ENCODE measurements at places on chromosomes 16 and 17.

DNA sequence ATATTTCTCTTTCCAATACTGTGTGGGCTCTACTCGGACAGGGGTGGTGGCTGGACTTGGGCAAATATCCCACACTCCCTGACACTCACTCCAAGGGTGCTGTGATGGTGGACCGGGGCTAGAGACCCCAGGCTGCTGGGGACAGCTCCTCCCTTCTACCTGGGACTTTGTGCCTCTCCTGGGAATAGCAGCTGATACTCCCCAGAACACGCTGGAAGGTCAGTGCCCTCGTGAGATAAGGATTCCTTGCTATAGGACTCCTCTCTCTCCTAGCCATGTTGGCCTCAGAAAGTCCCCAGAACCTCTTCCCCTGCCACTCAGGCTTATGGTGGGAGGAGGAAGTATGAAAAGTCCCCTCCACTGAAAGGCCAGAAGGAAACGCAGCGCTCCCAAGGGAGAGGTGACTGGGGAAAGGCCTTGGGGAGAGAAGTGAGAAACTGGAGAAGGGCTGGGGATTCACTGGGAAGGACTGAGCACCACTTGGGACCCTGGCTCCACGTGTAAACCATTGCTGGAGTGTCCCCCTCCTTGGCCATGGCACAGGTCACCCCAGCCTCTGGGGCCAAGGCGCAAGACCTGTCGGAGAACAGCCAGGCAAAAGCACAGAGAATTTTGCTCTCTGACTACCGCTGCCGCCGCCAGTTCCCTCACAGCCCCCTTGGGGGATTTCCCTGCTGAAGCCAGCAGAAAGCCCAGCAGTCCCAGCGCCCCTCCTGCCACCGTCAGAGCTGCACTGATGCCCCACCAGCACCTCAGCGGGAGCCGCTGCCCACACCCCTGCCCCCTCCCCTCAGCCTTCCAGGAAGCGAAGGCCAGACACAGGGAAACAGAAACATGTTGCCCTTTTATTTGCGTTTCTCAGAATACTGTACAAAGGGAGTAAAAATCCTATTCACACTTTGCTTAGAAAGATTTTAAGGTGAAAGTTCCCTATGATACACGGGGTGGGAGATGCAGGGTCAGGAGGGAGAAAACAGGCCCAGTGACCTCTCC lies 2.1 kb upstream of the GSDMB start:
- DNase-seq, result no peak

DNA sequence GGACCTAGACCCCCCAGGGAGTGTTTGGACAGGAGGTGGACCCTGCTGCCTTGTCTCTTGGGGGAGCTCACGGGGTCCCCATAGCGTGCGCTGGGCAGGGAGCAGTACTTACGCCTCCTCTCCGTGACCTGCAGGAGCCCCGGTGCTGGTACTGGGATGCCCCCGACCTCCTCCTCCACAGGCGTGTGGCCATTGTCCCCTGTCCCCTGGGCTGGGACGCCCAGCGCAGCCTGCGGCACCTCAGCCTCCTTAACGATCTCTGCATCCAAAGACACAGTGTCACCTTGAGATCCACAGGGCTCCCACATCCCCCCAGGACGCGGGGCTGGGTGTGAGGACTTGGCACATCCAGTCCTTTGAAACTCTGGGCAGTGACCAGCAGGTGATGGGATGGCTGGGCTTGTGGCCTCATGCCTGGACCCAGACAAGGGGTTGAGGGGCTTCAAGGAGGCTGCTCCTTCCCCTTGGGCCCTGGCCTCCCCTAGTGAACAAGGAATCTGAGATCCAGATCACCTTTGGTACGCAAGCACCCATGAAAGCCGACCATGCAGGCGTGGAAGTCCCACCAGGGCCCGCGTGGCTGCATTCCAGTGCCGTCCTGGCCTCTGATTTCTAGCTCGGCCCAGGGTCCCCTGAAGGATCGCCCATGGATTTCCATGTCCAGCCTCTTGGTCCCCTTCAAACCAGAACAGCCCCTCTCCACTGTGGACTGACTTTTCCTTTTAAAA lies 9.9 kb downstream of the DBNDD1 start:
- DNase-seq, result no peak

DNA sequence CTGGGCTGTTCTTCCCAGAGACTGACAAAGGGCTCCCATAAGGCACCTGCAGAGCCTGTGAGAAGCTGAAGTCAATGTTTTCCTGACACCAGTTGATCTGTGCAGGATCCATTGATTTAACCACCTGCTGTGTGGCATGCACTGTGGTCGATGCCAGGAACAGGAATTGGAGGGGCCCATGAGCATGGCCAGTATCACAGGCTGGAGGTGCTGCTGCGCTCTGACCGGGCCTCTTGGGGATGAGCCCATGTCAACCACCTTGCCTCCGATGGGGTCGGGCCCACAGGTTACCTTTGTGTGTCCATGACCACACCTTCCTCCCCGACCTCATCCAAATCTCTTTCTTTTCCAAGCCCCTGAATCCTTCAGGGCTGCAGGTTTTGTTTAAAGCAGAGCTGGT lies 18.2 kb upstream of the STH start:
- DNase-seq, result no peak

DNA sequence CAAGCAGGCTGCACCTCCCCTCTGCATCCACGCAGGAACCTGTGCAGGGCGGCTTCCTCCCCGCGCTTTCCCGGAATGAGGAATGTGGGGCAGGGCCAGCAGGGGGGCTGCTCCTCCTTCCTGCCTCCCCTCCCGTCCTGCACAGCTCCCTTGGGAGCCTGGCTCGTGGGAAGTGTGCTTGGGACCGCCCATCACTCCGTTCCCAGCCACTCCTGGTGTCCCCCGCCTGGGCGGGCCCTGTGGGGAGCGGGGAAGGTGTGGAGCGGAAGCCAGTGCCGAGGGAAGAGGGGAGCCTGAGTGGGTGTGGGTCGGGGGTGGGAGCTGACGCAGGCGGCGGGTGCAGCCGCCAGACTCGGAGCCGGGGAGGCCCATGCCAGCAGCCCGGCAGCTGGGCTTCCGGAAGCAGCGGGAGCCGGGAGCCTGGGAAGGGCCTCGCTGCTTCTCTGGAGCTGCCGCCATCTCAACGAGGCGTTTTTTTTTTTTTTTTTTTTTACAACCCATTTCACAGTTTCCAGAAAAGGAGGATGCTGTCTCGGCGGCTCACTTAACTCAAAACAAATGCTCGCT lies 24.1 kb downstream of the BAHCC1 start:
- peak; percentile 80 for DNase-seq

GRCh38 chr16:84214451-84215066 lies 23.6 kb downstream of the ADAD2 start:
- DNase-seq, result no peak

DNA sequence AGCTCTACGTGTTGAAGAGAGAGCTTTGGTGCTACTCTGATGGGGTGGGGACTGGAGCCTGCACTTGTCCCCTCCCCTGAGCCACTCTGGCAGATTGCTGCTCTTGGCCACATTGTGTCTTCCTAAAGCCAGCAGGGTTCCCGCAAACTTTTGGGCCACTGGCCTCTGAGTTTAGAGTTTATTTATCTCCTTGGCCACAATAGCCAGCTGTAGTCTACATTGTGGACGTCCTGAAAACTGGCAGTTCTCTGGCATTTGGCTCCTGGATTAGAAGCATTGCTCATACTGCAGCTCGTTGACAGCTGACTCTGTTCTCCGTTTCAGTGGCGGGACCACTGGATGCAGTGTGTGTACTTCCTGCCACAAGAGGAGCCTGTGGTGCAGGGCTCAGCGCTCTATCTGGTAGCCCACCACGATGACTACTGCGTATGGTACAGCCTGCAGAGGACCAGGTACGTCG lies 34.6 kb downstream of the PRMT7 start:
- DNase-seq, result no peak

DNA sequence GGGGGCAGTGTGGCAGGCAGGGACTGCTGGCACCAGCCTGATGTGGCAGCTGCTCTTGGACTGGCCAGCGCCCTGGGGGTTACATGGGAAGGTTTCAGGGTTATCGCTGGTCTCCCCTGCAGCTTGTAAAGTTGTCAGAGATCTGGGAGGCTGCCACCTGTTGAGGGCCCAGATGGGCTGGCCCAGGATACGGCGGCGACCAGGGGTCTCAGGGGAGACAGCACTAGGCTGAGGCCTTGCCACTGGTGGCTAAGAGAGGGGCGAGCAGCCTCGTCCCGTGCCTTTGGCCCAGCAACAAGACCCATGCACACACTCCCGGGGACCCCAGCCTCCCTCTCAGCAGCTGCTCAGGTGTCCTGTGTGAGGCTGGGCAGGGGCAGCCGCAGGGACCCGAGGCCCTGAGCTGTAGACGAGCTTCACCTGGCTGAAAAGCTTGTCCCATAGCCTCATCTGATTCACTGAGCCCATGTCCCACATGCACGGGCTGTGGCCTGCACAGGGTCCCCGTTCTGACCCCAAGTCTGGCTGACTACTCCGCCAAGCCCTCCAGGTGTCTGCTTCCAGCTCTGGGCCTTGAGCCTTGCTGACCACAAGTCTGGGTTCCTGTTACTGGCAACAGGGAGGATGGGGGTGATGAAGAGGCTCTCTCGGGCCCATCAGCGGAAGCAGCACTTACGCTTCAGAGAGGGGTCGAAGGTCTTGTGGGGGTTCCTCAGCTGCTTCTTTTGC lies 6.2 kb downstream of the DUS1L start:
- no peak for DNase-seq

DNA sequence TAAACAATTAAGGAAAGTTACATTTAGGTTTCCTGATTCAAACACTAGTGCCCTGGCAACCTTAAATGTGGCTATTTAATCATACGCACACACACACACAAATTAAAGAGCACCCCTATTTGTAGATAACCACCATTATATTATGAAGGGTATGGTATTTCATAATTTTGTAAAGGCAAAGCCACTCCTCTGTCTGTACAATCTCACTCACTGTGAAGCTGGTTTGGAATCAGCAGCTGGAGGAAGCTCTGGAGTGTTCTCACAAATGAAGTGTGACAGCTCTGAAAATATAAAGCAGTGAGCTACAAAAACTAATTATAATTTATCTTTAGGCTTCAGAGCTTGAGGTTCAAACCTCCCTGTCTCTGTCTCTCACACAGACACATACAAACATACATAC lies 57.9 kb upstream of the KCNJ16 start:
- DNase-seq, result no peak

DNA sequence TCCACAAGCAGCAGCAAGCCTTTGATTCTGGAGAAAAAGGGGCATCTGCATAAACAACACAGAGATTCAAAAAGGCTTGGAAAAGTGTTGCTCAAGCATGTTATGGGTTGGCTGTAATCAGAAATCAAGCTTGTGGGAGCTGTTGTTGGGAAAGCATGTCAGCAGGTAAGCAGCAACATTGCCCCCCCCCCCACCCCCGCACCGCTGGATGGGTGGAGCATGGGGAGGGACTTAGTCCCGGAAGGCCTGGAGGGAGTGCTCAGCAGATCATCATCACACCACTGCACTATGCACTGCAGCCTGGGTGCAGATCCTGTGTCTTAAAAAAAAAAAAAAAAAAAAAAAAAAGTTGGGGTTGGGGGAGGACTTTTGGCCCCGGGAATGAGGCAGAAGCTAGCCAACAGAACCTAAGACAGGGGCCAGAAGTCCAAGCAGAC lies 16.8 kb upstream of the AKAP1 start:
- DNase-seq, result no peak

- DNase-seq, result no peak
These were observed 3.7 kb downstream of the SPATA2L start for GRCh38 chr16:89697616-89698331.

- peak; percentile 47 for DNase-seq
These were observed 55.8 kb upstream of the B4GALNT2 start for GRCh38 chr17:49076573-49077384.

- DNase-seq, result no peak
These were observed 18.0 kb upstream of the GSG1L start for GRCh38 chr16:28081391-28081968.

DNA sequence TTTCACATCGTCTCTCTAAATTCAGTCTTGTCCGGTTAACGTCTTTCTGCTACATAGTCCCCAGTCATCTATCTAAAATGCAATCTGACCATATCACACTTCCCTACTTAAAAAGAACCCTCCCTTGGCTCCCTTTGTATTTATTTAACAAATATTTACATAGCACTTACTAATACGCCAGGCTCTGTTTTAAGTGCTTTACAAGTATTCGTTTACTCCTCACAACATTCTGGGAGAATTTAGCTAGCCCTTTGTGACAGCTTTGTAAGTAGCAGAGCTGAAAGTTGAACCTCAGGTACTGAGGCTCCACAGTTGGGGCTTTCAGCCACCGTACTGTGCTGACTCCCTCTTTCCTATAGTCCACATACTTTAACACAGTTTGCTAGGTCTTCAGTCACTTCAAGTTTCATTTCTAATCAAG lies 9.2 kb downstream of the PAFAH1B1 start:
- no peak for DNase-seq

DNA sequence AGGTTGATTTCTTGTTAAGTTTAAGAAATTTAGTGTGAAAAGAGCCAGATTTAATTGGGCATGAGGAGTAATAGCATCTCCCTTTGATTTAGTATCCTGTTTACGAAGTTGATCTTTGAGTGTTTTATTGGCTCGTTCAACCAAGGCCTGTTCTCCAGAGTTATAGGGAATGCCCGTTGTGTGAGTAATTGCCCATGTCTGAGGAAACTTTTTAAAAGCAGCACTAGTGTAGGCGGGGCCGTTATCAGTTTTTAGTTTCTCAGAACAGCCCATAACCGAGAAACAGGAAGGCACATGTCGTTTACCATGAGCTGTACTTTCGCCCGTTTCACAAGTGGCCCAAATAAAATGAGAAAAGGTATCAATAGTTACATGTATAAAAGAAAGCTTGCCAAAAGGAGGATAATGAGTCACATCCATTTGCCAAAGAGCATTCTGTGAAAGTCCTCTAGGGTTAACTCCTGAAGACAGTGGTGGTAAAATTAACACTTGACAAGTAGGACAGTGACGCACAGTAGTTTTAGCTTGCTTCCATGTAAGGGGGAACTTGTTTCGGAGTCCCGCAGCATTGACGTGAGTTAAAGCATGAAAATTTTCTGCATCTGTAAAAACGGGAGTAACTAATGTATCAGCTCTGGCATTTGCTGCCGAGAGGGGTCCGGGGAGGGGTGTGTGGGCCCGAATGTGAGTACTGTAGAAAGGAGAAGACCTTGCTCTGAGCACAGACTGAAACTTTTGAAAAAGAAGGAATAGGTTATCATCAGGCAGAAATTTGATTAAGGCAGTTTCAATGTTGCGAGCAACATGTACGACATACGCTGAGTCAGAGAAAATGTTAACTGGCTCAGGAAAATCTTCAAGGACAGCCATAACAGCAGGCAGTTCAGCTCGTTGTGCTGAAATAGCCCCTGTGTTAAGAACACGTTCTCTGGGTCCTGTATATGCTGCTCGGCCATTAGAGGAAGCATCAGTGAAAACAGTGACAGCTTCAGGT lies 18.5 kb upstream of the KCTD5 start:
- no peak for DNase-seq

GRCh38 chr16:85151603-85152413 lies 39.5 kb upstream of the CIBAR2 start:
- peak; percentile 87 for DNase-seq

GRCh38 chr17:81898885-81899284 lies 3.2 kb upstream of the NPB start:
- DNase-seq, result no peak

- DNase-seq, result no peak
These were observed 5.6 kb downstream of the GFAP start for GRCh38 chr17:44909681-44910144.

- no peak for DNase-seq
These were observed 5.7 kb downstream of the GOSR2 start for GRCh38 chr17:46928467-46929261.

Measured in AG08396 (cell line).